ENCODE measurements at places on chromosomes 5 and 9. TPM values are rescaled to one million over a fixed set of nuclear protein-coding genes. Genes with fewer than 3 reads are reported as not detected.

DNA sequence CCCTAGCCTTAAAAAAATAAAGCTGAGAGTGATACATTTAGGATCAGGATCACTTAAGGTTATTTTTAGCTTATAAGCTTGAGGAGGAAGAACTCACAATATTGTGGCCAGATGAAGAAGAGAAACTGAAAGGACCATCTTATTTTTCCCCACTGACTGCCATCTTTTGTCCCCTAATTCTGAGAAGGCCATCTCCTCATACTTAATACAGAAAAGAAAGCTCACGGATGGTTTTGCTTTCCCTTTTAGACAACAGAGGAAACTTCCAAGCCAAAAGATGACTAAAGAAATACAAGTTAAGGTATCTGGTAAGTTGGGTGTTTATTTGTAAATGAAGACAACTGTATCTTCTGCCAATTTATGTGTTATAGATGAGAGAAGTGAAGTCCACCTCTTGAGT is 36.4 kb downstream of the ERAP1 start:
- no peak for DNase-seq

DNA sequence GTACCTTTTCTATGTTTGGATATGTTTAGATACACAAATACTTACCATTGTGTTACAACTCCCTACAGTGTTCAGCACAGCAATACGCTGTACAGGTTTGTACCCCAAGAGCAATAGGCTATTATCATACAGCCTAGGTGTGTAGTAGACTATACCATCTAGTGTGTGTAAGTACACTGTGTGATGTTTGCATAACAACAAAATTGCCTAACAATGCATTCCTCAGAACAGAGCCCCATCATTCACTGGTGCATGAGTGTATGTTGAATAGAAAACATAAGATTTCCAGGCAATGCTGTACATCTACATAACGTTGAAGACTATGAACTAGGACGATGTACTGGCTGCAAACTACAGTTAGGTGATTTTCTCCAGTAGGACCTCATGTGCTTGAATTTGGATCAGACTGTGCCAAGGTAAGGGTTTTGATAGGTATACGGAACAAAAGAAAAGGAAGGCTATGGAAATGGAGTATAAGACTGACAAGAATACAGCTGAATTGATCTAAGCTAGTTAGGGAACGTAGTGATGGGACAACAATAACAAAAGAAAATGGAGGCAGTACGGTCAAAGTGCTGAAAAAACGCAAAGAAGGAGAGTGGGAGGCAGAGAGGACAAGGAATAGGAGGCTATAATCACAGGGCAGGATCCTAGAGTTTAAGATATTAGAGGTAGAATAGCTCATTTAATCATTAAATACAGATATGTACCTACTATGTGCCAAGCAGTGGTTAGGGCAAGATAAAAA is 46.9 kb downstream of the FNIP1 start:
- DNase-seq: no peak

DNA sequence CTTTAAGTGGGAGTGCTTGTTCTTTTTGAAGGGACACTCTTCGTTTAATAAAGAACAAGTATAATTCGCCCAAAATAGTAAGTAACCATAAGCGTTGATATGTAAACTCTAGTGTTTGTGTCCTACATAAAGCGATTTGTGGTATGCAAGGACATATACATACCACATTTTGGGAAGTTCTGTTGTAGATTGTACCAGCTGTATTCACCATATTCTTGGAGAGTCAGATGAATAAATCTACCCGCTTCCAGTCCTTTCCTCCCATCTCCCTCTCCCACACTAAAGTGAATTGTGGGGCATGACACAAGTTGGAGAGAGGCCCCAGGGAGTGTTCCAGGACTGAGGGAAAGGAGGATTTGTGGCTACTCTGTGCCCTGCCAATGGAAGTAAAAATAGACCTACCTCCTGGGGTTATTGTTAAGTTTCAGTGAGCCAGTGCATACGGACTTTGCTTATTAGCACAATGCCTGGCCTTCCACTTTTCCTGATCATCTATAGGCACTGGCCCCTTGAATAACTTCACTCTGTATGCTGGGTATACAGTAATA is 40.6 kb downstream of the ARHGAP26 start:
- DNase-seq: no peak

DNA sequence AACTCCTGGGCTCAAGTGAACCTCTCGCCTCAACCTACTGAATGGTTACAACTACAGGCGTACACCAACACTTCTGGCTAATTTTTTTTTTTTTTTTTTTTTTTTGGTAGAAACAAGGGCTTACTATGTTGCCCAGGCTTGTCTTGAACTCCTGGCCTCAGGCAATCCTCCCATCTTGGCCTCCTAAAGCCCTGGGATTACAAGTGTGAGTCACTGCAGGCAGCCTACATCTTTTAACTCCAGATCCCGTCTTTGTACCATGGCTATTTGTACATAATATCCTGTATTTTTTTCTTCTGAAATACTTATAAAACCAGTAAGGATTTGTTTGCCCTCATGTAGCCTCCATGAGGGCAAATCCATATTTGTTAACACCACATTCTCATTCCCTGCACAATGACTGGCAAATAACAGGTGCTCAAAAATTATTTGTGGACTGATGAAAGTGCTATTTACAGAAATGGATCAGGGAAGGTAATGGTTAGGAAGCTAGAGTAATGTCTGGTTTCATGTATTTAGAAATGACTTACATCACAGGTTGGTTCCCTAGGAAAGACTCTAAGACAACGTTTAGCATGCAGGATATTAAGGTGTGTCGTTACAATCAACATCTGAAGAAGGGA is 51.9 kb upstream of the POU5F2 start:
- DNase-seq: no peak

GRCh38 chr9:135893104-135893503 is 14.2 kb downstream of the CAMSAP1 start:
- DNase-seq: no peak

ARL14EPL gene
- total RNA-seq: not detected

- DNase-seq: no peak
Observed at GRCh38 chr5:39648085-39648847, 223.5 kb upstream of the DAB2 start.

GRCh38 chr5:73370640-73371583 is 77.7 kb downstream of the FOXD1 start:
- DNase-seq: no peak

LCN15 gene
- total RNA-seq: not detected
